ENCODE measurements at places on chromosomes 7 and 10. TPM values are rescaled to one million over a fixed set of nuclear protein-coding genes. Genes with fewer than 3 reads are reported as not detected.

DNA sequence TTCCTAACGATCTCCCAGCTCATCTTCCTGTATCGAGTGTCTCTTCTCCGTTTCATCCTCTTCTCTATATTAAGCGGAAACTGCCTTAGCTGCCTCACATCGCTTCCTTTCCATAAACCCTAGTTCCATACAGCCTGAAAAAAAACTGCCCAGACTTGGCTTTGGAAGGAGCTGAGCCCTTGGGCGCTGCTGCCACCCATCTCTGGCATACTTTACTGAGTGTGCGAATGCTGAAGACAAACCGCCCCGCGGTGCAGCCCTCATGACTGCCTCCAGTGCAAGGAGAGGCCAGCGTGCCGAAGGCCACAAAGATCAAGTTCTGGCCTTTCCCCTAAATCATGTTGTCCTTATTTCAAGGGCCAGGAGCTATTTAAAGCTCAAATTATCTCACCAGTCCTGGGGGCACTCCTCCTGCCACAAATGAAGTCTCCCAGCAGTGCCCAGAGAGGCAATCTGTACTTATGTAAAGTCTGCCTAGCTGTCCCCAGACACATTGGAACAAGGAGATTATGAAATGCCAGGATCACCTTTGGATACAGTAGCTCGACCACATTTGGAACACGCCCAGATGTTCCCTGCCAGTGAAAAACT lies 25.2 kb downstream of the YWHAG start:
- no peak for DNase-seq

- DNase-seq: no peak
These were observed 366.1 kb upstream of the ANKRD30A start for GRCh38 chr10:36759141-36759805.

GRCh38 chr7:119724041-119724792 lies 548.8 kb upstream of the KCND2 start:
- no peak for DNase-seq

DNA sequence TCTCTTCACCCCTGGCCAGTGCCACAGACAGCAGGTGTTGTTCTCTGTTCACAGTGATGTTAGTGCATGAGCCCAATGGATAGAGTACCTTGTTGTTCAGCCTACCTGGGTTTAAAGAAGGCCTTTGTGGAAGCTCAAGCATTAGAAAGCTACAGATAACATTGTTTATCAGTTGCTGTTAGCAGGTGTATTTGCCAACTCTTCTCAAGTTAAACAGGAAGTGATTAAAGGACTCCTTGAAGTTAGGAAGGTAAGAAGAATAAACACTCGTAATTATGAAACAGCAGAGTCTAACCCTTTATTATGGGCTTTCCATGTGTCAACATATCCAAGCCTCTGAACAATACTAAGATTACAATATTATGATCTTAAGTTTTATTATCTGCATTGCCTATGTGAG lies 25.9 kb downstream of the RGR start:
- DNase-seq: no peak

DNA sequence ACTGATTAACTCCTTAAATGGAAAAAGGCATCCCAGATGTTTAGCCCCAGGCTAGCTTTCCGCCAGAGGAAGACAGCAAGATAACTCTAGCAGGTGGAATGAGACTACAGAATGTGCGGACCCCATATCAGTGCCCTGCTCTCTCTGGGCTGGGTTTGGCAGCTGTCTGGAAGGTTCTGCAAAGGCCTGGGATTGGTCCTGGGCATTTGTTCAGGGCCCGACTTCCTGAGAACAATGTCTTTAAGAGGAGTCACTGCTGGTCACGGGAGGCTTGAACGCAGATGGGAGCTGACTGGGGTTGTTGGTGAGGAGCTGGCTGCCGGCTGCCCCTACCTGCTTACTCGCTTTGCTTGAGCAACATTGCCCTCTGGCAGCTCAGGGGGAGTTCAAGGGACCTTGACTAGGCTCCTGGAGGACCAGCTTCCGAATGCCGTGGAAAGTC lies 130.6 kb upstream of the BTBD16 start:
- DNase-seq: no peak

GRCh38 chr7:67392596-67393438 lies 396.2 kb downstream of the TYW1 start:
- no peak for DNase-seq

DNA sequence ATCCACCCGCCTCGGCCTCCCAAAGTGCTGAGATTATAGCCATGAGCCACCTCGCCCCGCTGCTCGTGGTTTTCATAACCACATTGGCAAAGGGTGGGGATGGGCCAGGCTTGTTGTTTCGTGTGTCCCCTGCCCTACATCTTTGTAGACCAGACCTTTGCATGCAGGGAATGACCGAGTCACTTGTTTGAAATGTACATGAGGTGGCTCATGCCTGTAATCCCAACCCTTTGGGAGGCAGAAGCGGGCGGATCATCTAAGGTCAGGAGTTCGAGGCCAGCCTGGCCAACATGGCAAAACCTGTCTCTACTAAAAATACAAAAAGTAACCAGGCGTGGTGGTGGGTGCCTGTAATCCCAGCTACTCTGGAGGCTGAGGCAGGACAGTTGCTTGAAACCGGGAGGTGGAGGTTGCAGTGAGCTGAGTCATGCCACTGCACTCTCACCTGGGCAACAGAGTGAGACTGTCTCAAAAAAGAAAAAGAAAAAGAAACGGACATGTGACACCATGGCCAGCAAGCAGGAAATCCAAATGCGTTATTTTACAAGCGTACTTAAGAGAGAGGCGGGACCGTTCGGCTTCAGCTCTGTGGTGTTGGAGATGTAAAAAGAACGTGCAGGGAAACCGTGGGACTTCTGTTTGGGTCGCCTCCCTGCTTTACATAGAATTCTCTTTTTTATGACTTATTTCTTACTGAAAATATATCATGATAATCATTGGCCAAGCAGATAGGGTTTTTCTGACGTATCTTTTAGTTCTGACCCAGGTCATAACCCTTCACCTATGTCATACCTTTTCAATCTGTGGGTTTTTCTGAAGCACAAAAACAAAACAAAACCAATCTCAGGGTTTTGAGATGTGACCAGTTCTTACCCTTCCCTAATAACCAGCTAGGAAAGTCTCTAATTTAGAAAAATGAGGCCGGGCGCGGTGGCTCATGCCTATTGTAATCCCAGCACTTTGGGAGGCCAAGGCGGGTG lies 45.1 kb downstream of the WIPI2 start:
- DNase-seq: no peak

DNA sequence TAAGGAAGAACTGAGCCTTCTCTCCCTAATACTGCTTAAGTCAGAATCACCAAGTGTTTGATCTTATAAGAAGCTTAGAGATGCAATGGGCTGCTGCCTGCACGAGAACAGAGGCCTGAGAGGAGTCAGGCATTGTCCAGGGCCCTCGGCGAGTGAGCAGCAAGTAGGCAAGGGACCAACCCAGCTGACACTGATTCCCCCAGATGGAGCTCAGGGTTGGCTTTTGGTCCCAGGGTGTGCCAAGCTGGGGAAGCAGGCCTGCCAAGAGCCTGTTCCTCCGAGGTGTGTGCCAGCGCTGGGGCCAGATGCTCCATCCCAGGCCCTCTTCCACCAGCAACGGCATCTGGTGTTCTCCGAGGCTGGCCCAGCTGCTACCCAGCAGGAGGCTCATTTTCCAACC lies 222.0 kb upstream of the ZMIZ1 start:
- no peak for DNase-seq

GRCh38 chr10:1119501-1119900 lies 63.3 kb downstream of the WDR37 start:
- DNase-seq: no peak

GRCh38 chr7:106329971-106330733 lies 45.4 kb upstream of the NAMPT start:
- no peak for DNase-seq

DNA sequence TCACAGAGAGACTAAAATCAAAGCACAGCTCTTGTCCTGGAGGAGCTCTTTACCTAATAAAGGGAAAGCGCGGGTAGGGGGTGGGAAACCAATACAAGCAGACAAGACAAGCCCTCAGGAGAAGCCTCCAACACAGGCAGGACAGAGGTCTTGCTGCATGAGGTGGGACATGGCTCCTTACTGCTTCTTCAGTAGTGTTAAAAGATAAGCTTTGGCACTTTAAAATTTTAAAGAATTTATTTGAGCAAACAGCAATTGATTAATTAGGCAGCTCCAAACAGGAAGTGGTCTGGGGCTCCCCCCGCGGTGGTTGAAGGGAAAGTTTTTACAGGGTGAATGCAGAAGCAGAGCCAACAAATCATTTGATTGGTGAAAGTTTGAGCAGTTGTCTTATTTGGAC lies 50.3 kb upstream of the MACC1 start:
- DNase-seq: no peak

DNA sequence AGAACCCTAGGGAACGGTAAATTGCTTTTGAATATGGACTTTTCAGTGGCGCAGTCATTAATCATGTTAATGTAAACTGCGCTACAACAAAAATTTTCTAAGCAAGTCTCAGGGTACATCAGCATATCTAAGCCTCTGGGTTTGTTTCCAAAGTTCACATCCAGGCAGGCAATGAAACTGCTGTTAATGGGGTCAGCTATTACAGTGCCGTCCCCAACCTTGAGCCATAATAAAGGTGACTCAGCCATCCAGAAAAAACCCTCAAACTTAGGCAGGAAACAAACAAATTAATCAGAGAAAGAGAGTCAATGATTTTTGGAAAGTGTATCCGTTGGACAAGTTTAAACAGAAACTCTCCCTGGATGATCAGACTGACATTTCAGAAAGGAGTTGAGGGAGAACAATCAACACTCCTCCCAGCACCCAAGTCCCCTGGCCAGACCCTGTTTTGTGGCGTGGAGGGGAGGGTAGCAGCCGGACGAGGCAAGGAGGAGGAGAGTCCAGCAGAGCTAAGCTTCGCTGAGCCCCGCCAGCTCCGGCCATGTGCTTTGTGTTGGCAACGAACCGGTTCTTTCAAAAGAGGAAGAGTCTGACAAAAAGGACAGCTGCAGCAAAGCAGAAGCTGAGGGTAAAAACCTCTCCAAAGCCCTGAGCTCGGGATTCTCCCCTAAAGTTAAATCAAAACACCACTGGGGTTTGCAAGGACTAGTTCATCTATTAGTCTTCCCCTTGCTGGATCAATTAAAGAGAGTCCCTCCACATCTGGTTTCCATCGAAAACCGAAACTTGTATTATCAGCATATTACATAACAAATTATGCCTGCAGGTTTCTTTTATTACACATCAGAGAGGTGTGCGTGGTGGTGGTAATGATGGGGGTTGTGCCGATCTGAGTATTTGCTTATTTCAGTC lies 3.6 kb downstream of the FAM53B start:
- DNase-seq: no peak

GRCh38 chr10:99341860-99342490 lies 12.8 kb downstream of the CNNM1 start:
- no peak for DNase-seq

DNA sequence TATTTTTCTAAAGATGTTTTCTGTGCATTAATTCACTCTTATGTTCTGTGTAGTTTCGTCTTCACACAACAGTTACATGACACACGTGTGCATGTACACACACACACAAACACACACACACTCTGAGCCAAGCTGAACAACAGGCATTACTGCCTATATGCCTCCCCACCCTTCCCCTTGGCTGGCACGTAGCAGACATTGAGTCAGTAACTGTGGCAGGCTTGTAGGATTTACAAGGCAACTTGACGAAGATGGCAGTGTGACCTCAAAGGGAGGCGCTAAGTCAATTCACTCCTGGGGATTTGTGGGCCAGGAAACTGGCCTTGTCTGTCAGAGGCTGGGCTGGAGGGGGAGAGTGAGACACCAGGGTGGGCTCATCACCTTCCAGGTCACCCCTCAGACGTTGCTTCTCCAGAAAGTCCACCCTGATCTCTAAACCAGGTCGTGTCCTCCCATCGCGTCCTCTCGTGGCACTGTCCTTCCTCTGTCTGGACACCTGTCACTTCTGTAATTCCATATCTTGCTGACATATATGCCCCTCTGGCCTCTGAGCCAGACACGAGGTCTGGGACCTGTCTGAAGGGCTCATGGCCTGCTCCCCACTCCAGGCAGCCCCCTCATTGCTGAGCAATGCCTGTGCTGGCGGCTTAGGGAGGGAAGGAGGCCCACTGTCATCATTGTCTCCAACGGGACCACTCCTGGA lies 41.1 kb upstream of the INPP5A start:
- DNase-seq: no peak

GRCh38 chr10:108180878-108181277 lies 1016.4 kb upstream of the SORCS1 start:
- no peak for DNase-seq

DNA sequence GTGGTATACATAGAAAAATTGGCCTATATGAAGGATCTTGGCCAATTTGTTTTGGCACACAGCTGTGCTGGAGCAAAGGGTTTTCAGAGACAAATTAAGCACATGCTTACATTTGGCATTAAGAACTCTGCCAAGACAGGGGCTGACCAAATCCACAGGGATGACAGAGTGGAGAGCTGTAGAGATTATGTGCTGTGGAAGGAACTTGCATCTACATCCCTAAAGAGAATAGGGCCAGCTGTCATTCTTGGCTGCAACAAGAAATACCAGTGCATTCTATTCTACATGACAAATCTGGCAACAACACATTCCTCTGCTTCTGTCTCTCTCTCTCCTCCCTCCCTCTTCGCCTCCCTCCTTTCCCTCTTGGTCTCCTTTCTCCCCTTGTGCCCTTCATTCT lies 75.6 kb downstream of the POM121L12 start:
- DNase-seq: no peak

GRCh38 chr10:59019603-59020002 lies 156.8 kb upstream of the PHYHIPL start:
- no peak for DNase-seq

DNA sequence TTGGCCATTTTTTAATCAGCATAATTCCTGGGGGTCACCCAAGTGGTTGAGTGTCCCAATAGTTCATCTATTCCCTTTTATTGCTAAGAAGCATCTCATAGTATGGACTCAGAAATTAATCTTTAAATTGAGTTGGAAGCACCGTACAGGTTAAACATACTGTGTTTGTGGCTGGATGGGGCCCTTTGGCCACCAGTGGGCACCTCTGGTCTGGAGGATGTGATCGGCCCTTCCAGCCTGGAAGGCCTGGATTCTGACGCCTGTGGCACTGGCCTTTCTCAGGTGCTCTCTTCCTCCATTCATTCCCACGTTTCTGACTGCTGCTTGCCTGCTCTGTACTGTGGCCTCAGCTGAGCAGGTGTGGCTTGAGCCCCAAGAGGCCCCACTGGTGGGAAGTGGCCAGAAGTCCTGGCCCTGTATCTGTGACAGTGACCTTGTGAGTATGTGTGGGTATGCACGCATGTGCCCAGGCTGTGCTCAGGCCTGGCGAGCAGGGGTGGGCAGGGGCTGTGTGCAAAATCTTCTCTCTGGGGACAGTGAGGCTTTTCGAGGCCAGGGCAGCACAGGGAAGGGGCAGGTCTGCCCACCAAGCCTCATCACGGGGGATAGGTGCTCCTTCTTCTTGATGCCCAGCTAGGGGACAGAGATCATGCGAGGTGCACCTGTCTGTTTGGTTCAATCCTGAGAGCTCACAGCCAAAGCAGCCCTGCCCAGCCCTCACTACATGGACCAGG lies 30.1 kb downstream of the LDB3 start:
- no peak for DNase-seq

- DNase-seq: no peak
These were observed 87.8 kb downstream of the ZRANB1 start for GRCh38 chr10:125029584-125030242.

Gene PRLHR
- total RNA-seq: not detected

Gene PSMG3
- 20.3 TPM for total RNA-seq

Gene CNTNAP2
- 5.4 TPM for total RNA-seq

Gene BHLHA15
- total RNA-seq: 1.2 TPM

Gene ABCB1
- total RNA-seq: 1.0 TPM

Gene HMX3
- not detected for total RNA-seq

Gene EPO
- total RNA-seq: 0.33 TPM

Gene SPDYE1
- total RNA-seq: not detected

Data from endothelial cell (in vitro differentiated cells).